ENCODE measurements at places on chromosomes 16 and 17. TPM values are rescaled to one million over a fixed set of nuclear protein-coding genes. Genes with fewer than 3 reads are reported as not detected.

The PPP4C gene
- 214 TPM for total RNA-seq

The ZNF287 gene
- total RNA-seq = 1.8 TPM

The EMP2 gene
- 38.9 TPM for total RNA-seq

The TBC1D3I gene
- under 0.01 TPM for total RNA-seq

The KRT222 gene
- 0.13 TPM for total RNA-seq

The SULT1A4 gene
- 17.7 TPM for total RNA-seq

The FBXO47 gene
- not detected for total RNA-seq

The KRTAP3-1 gene
- not detected for total RNA-seq

- DNase-seq = no peak
Measured at GRCh38 chr17:48494335-48494734, 36.5 kb downstream of the HOXB1 start.

- DNase-seq = no peak
Measured at GRCh38 chr17:28078341-28079229, 36.1 kb downstream of the NLK start.

DNA sequence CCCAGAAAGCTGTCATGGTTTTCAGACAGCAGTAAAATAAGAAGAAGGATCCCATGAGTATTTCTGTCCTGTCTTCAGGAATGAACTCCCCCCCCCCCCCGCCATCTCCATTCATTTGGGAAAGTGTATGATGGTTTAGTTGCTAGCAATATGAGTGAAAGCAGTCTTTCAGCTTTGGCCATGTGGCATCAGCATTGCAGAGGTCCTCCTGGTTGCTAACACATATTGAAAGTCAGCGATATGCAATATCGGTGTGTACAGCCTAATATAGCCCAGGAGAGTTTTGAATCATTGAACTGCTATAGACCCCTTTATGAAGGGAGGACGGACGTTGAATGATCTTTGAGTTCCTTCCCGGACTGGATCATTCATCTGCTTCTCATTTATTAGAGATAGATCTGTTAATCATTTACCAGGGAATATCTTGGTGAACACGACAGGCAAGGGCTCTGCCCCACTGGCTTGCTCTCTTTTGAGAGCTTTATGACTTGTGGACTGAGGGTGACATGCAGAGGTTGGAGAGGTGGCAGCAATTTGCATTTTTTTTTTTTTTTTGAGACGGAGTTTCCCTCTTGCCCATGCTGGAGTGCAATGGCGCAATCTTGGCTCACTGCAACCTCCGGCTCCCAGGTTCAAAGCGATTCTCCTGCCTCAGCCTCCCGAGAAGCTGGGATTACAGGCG, 25.2 kb downstream of the DEF8 start:
- DNase-seq = no peak

DNA sequence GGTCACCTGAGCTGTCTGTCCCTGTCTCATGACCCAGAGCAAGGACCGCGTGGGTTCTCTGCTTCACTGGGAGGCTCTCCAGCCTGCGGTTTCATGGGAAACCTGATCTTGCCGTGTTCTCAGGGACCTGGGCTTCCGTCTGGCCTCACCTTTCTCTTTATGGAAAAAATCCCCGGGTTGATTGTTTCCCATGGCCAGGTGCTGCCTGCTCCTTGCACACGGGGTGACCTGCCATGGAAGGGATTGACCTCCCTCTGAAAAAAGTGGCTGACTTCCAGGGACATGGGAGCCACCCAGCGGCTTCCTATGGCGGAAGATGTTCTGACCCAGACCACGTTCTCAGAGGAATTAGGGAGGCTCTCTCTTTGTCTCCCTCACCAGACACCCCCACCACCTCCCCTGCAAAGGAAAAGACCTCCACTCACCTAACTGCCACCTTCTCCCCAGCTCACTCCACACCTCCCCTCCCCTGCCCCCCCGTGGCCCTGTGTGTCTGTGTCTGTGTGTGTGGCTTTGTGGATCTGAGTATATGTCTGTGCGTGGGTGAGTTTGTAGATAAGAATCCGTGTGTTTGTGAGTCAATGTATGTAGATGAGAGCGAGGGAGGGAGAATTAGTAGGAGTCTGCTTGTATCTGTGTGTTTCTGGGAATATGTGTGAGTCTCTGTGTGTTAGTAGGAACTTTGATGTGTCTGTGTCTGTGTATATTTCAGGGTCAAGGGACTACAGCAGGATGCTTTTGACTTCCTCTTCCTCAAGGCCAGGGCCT, 154.6 kb downstream of the NTN1 start:
- peak; percentile 91 for DNase-seq

- DNase-seq = no peak
Measured at GRCh38 chr17:81390029-81390872, 5.0 kb upstream of the BAHCC1 start.

- DNase-seq = no peak
Measured at GRCh38 chr17:43042025-43042628, 17.1 kb downstream of the RND2 start.

DNA sequence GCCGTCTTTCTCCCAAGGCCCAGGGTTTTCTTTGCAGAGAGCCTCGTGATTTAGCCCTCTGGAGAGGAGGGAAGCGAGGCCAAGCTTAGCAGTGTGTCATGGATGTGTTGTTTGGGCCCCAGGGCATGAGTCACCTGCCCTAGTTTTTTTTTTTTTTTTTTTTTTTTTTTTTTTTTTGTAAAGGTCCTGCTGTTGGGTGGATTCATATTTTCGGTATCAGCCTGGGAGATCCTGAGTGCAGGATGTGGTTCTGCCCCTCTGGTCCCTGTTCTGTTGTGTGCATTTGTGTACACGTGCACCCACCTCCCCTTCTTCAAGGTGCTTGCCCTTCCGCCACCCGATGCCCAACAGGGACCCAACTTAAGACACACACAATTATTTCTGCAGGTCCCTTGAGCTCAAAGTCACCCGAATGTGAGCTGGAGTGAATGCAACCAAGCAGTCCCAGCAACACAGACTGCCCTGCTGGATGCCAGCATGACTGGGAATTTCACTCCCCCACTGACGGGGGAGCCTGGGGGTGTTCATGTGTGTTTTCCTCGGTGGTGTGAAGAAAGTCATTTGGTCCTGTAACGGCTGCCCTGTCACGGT, 265.8 kb upstream of the TNRC6C start:
- no peak for DNase-seq

- no peak for DNase-seq
Measured at GRCh38 chr16:86863609-86864008, 285.3 kb downstream of the FOXL1 start.

GRCh38 chr16:51153577-51154031, 2.5 kb upstream of the SALL1 start:
- no peak for DNase-seq

DNA sequence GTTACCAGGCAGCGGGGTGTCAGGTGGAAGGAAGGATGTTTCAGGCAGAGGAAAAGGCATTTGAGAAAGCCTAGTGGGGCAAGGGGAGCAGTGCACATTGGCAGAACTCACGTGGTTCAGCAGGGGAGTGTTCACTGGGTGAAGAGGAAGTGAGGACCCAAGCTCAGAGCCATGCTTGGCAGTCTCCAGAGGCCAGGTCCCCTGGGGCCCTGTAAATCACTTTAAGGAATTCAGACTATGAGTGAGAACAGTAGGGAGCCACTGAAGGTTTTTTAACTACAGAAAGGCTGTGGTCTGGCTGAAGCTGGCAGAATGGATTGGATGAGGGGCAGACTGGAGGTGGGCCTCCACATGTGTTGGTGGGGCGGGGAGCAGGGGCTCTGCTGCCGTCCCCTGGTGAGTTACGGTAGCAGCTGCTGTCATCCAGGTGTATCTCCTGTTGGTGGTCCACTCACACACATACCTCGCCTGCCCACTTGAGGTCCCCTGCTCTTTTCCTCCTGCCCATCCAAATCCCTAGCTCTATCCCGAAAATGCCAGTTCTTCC, 5.1 kb downstream of the CLEC16A start:
- no peak for DNase-seq

DNA sequence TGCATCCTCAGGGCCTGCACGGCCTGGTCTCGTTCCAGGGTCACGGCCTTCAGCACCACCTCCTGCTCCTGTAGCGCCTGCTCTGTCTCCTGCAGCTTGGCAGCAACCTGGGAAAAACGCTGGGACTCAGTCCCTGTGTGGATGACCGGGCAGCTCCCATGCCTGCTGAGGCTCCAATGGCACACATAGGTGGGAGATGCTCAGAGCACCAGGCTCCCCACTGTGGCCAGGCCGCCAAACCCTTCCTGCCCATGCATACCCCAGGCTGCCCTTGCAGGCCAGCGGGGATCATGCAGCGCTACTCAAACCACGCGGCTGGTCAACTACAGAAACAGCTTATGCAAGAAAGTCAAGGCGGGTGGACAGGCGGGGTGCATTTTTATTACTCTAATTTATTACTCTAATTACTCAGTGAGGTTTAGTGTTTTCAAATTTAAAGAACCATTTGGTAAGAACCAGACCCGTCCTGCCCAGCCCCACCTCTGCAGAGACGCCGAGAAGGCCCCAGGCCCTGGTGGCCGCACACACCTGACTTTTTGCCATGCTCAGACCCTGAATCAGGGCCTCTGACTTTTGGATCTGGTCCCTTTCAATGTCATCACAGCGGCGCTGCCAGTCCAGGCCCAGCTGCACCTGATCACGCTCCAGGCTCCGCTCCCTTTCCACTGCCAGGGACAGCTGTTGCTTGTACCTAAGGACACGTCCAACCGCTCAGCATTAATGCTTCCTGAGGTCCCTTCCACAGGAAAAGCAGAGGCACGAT, 34.0 kb downstream of the CCDC57 start:
- DNase-seq = no peak

DNA sequence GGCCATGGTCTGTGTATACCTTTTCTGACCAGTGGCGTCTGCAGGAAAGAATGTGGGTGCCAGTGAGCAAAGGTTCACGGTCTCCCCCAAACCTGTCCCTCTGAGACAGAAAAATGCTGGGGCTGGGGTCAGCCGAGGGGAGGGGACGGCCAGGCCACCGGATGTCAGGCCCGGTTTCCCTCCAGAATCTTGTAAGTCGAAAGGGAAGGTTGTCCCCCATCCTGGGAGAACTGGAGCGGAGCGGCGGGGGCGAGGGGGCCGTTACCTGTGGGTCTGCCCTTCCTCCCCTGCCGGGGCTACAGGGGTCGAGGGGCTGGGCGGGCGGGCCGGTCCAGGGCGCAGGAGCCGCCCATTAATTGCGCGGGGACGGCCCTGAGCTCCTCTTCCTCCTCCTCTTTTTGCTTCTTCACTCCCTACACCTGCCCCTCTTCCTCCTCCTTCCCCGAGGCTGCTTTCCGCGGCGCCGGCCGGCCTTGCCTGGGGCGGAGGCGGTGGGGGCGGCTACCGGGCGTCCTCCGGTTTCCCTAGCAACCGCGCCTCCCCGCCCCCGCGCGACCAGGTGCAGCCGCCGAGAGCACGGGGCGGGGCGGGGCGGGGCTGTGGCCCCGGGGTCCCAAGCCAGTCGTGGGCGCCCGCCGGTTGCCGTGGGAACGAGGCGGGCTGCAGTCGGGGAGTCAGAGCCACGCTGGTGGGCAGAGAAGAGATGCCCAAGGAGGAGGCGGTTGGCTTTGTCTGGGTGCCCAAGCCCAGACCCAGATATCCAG, at the start of gene MARCHF10:
Gene MARCHF10, minus strand, starts transcription at position 503 of the 764 bp plus-strand sequence. CDS start 6,579 bp downstream, outside the sequence.
- no peak for DNase-seq

- DNase-seq = no peak
Measured at GRCh38 chr16:52407778-52408177, 139.2 kb downstream of the TOX3 start.

DNA sequence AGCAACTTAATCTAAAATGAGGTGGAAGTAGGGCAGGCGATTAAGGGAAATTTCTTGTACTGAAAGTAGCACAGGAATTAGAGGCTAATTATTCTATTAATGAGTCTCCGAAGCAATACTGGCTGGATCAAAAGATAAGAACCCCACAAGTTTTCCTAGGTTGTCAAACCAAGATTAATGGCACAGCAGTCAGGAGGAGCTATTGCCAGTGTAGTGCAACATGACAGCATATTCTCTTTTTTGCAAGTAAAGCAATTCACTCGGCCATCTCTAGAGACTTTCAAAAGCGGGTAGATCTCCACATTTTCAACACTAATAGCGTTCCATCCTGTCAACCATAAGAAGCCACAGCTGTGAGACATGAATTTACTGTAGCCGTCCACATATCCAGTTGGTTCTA, 81.2 kb downstream of the CYB561 start:
- DNase-seq = no peak

- peak; percentile 25 for DNase-seq
Measured at GRCh38 chr16:20899071-20899470, 1.1 kb downstream of the DCUN1D3 start.

DNA sequence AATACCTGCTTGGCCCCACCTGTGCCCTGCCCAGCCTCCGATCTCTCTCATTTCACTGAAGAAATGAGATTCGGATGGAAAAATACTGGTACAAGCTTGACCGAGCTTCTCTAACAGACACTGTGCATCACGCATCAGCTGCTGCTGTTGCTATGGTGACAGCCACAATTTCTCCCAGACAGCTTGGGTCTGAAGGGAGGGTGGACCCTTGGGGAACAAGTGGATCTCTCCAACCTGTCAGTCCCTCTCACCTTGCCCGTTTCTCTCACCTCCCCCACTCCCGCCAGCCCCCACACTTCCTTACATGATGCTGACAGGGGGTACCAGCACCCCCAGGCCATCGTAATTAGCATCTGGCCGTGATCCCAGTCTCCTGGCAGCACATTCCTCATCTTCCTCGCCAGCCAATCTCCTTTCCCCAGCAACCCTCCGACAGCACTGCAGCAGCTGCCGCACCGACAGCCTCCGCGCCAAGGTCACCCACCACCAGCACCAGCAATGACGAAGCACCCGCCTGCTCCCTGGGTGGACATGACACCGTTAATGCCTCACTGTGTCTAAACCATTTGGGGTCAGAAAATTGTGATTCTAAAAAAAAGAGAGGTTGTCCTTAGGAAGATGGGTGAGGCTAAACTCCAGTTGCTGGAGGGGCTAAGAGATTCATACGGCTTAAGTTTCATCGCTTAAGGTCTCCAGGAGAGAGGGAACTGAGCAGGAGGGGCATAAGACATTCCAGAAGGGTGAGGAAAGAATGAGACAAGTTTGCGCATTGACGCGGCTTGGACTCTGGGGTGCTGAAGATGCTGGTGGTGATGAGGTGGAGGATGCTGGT, 58.6 kb upstream of the TNRC6A start:
- DNase-seq = peak; percentile 56

DNA sequence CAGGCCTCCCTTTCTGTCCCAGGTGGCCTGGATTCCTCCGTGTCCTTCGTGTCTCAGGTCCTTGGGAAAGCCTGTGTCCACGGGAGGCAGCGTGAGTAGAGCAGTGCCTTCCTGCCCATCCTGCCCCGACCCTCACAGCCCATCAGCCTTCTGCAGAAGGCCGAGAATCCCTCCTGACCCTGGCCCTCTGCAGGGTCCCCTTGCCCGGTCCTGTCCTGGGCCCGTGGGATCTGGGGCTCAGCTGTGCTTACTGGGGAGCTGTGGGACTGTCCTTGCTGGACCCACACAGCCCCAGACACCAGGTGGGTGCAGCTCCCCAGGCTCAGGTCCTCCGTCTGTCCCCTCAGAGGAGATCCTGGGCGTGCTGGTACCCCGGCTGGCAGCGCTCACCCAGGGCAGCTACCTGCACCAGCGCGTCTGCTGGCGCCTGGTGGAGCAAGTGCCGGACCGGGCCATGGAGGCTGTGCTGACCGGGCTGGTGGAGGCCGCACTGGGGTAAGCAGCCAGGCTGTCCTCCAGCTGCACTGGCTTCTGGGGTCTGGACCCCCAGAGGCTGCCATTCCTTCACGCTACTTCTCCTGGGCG, 3.9 kb downstream of the TELO2 start:
- no peak for DNase-seq

- DNase-seq = no peak
Measured at GRCh38 chr17:17376362-17376761, 73.2 kb downstream of the NT5M start.

GRCh38 chr17:79400989-79401703, 209.7 kb downstream of the RBFOX3 start:
- peak; percentile 52 for DNase-seq
